ENCODE measurements at places on chromosomes 1 and 21. TPM values are rescaled to one million over a fixed set of nuclear protein-coding genes. Genes with fewer than 3 reads are reported as not detected.

Gene ORC1
- polyA plus RNA-seq: 3.4 TPM

Gene OR2T33
- not detected for polyA plus RNA-seq

Gene CD53
- polyA plus RNA-seq: 11.5 TPM

Gene TOR1AIP1
- polyA plus RNA-seq: 56.9 TPM

Gene SLC16A4
- polyA plus RNA-seq: 12.8 TPM

Gene DCAF6
- 147 TPM for polyA plus RNA-seq

Gene TBCE
- polyA plus RNA-seq: 49.7 TPM

Measured in muscle of arm (tissue), 14 donors.